Left kidney (tissue), 8 donors: ENCODE measurements at places on chromosomes 11 and 22. TPM values are rescaled to one million over a fixed set of nuclear protein-coding genes. Genes with fewer than 3 reads are reported as not detected.

GRCh38 chr11:122229078-122229477, 113.1 kb upstream of the BLID start:
- DNase-seq = no peak

Gene KRTAP5-11
- polyA plus RNA-seq = 0.76 TPM

- peak; percentile 26 for DNase-seq
Measured at GRCh38 chr22:42895087-42895486, 38.0 kb upstream of the ARFGAP3 start.

Gene XNDC1N
- polyA plus RNA-seq = 10.4 TPM

DNA sequence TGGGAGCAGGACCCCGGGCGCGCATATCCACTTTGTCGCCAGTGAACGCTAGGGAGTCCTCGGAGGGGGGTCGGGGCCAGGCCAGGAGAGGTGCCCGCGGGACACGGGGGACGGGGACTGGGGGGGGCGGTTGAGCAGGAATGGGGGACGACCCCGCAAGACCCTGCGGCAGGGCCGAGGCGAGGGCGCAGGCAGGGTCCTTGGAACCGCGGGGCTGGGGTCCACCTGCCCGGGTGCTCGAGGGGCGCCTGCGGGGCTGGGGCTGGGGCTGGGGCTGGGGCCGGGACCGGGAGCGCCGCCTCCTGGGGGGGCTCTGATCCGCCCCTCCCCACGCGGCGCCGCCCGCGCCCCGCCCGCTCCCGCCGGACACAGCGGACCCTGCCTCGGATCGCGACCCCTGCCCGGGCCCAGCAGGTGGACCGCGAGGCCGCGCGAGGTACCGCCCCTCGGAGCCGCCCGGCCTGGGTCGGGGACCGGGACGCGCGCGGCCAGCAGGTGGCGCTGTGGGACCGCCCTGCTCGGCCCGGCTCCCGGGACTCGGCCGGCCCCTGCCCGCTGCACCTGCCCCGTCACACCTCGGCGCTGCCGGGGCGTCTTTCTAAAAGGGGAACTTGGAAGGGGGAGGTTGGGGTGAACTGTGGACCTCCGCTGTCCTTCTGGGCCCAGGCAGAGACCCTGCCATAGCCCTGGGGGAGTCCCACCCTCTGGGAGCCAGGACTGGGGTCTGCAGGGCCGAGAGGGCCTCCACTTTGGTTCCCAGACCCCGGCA, 11.0 kb downstream of the CRELD2 start:
- no peak for DNase-seq

Gene C22orf31
- 1.5 TPM for polyA plus RNA-seq

Gene OR4C16
- not detected for polyA plus RNA-seq

- no peak for DNase-seq
Measured at GRCh38 chr22:21038405-21038804, 6.0 kb upstream of the SLC7A4 start.

Gene UPK3A
- 1.5 TPM for polyA plus RNA-seq

Gene RAG2
- 0.52 TPM for polyA plus RNA-seq

DNA sequence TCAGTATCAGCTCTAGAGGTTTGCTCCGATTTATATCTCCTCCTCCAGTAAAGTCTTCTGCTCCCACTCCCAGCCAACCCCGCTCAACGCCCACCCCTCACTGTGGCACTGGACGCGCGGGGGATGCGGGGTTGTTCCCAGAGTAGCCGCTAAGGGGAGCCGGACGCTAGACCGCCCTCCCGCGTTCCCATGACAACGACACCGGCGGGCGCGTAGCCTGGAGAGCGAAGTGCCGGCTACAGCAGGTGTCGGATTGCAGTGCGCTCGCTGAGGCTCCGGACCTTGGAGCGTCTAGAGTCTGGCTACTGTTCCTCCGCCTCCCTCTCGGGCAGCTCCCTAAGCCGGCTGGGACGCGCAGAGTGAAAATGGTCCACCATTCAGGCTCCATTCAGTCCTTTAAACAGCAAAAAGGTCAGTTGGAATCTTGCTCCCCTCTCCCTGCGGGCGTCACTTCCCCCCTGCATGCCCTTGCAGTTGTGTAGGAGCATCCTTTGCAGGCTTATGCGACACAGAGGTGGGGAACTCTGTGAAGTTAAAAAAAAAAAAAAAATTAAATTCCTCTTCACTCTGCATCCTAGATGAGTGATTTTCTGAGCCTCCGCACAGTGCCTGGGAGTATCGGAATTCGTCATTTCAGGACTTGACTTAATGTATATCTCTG, at the start of gene ANO3:
ANO3 (plus strand) TSS at position 220 of the 661 bp plus-strand sequence; CDS start at position 366, 146 bp downstream.
- DNase-seq = peak; percentile 92

Gene NUMA1
- polyA plus RNA-seq = 300 TPM

DNA sequence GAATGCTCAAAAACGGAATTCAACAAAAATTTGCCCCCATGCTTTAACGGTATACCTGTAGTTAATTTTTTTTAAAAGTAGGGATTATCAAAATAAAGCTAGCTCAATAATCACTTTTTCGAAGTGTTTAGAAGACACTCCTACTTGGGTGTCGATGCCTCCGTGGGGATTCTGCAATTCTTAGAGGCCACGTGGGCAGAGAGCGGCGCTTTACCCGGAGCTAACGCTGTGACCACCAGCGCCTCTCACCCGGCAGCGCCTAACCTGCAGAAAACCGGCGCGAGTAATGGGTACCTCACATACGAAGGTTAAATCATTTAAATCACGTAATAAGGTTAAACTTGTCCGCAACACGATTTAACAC, 583 bp downstream of the TAF1D start:
- peak; percentile 42 for DNase-seq

- DNase-seq = no peak
Measured at GRCh38 chr11:119788911-119789560, 60.0 kb upstream of the NECTIN1 start.

DNA sequence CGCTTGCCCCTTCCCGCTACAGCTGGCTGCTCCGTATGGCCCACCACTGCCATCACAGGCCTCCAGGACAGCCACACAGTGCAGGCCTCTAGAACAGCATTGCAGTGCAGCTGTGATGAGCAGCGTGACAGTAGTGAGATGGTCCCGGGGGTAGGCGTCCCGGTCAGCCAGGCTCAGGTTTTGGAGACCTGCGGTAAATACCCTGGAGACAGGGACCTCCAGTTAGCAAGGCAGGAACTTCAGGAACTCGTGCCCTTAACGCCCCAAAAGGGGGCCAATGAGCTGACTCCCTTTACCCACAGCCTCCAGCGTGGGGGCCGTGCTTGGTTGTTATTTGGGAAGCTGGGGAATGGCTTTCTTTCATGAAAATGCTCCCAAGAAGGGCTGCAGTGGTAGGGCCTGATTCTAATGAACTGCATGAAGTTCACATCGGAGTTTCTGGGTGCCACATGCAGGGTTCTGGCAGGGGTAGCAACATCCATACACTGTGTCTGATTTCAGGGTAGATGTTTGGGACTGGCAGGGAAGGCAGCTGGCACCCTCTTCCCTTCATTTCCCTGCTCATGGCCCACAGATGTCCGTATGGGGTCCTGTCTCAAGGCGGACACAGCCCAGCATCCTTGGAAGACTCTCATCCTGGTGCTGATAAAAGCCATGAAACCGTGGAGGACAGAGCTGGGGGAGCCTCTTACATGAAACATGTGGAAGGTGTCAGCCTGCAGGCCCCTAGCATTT, 440.5 kb downstream of the TBC1D22A start:
- no peak for DNase-seq

GRCh38 chr11:64018310-64018709, 17.4 kb upstream of the FLRT1 start:
- DNase-seq = no peak
